ENCODE measurements at places on chromosomes 12 and 14.

GRCh38 chr14:63296060-63296563 is 22.6 kb downstream of the GPHB5 start:
- DNase-seq = no peak

DNA sequence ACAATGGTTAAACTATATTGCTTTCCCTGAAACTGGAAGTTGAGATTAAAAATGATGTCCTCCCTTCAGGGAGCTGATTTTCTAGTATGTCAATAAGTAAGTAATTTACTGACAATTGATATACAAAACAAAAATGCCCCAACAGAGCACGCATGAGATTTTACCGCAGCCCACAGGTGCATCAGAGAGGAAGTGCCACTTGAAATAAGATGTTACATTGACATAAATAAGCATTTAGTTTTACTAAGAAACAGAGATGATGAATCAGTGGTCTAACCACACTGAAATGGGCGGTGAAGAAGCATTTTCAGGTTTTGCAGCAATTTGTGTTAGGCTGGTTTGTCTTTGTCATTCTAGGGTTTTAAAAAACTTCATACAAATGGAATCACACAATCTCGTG is 8.8 kb upstream of the CLECL1 start:
- peak; percentile 59 for DNase-seq

DNA sequence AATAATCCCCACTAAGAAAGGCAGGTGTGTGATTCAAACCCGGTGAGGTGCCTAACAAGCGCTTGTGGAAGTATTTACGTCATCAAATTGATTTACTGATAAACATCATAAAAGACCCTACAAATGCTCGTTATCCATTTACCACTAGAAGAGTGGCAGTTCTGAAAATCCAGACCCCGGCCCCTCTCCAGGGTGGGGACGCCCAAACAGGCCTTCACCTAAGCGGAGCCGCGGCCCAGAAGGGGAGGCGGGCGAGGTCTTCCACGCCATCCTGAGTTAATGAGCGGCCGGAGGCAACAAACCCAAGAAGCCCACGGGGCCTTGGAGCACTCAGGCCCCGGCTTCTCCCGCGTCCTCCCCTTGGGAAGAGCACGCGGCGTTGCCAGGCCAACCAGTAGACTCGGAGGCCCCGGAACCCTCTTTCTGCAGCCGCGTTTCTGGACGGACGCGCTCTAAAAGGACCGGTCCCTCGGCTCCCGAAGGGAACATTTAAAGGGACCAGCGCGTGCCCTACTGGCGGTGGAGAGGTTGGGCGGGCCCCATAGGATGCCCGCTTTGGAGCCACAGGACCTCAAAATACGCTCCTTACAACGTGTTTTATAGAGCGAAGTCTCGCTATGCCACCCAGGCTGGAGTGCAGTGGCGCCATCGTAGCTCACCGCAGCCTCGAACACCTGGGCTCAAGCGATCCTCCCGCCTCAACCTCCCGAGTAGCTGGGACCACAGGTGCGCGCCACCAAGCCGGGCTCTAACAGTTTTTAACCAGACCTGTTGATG is 3.5 kb downstream of the PTPN21 start:
- peak; percentile 39 for DNase-seq

DNA sequence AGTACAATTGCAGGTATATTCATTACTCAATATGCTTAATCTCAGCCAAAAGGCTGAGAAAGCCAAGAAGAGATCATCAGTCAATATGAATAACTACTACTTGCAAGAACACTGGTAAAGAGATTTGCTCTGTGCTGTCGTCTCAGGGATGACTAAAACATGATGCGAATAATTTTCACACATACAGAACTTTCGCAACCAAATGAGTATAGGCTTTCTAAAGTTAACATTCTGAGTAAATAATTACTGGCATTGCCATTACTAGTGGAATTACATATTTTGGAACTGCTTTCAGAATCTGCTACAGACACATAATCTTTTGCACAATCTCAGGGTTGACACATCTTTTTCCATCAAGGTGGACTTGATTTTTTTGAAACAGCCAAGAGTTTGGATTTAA is 24.7 kb downstream of the NCKAP1L start:
- no peak for DNase-seq

DNA sequence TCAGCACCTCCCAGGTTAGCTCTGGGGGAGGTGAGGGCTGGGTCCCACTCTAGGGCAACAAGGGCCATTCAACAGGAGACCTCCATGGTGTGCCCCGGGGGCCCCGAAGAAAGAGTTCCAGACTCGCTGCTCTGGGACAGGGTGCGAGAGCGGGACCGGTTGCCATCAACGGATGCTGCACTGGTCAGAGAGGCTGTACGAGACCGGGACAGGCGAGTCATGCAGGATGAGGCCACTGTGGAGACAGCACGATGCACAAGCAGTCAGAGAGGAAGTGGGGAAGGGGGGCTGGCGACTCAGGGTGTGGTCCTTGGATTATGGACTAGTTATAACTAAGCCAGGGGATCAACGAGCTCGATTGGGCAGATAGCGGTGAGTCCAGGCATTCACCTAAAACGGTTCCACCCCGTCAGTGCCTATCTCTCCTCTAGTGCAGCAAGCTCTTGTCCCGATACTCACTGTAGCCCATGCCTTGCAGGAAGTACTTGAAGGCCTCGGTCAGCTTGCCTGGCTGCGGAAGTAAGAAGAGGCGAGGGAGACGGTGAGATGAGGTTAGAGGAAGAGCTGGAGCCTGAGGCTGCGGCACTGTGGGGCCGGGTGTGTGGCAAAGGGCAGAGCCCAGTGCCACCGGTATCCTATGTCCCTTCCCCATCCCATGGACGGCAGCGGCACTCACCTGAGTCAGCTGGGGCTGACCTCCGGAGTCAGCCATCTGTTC is 7.2 kb downstream of the NDRG2 start:
- no peak for DNase-seq

Data from activated T-cell treated with anti-CD3 and anti-CD28 coated beads, Interleukin-2, amount 50 U/mL, for 4 hours (primary cell).